ENCODE measurements at places on chromosomes 5 and 9. TPM values are rescaled to one million over a fixed set of nuclear protein-coding genes. Genes with fewer than 3 reads are reported as not detected.

The CDH18 gene
- total RNA-seq, result 12.0 TPM

The GPR150 gene
- under 0.01 TPM for total RNA-seq

The GRXCR2 gene
- not detected for total RNA-seq

The SMIM33 gene
- not detected for total RNA-seq

The CA9 gene
- under 0.01 TPM for total RNA-seq

The KCNN2 gene
- total RNA-seq, result 16.2 TPM

The LECT2 gene
- total RNA-seq, result not detected

The AGXT2 gene
- not detected for total RNA-seq

The GGTA1 gene
- total RNA-seq, result 6.3 TPM

The LURAP1L gene
- total RNA-seq, result 14.1 TPM

The CENPK gene
- 12.5 TPM for total RNA-seq

The ARL14EPL gene
- not detected for total RNA-seq

The SAXO1 gene
- not detected for total RNA-seq

The HRCT1 gene
- total RNA-seq, result 2.1 TPM

The PITX1 gene
- 2.6 TPM for total RNA-seq

The AFAP1L1 gene
- 75.7 TPM for total RNA-seq

The PTGER4 gene
- total RNA-seq, result 10.4 TPM

The PCDHGA10 gene
- 4.2 TPM for total RNA-seq

The ARHGEF37 gene
- 2.1 TPM for total RNA-seq

The RNF183 gene
- not detected for total RNA-seq

The MLANA gene
- not detected for total RNA-seq

The GARIN3 gene
- not detected for total RNA-seq

The FOXD4L6 gene
- total RNA-seq, result not detected

The CXXC5 gene
- 66.8 TPM for total RNA-seq

The FBP2 gene
- 72.5 TPM for total RNA-seq

The PIP5KL1 gene
- total RNA-seq, result not detected

The NSD1 gene
- total RNA-seq, result 57.4 TPM

The ECSCR gene
- total RNA-seq, result 17.2 TPM

The MZB1 gene
- total RNA-seq, result 0.52 TPM

The PCDHGA8 gene
- total RNA-seq, result 3.7 TPM

The CRB2 gene
- under 0.01 TPM for total RNA-seq

The RBM22 gene
- total RNA-seq, result 18.8 TPM

The TMEM174 gene
- not detected for total RNA-seq

The GABRA1 gene
- total RNA-seq, result not detected

The CAMK2A gene
- 45.9 TPM for total RNA-seq

The ZNF483 gene
- 8.9 TPM for total RNA-seq

The ACSL6 gene
- 3.1 TPM for total RNA-seq

The IL9 gene
- total RNA-seq, result not detected

The FAM151B gene
- 7.8 TPM for total RNA-seq

The INVS gene
- total RNA-seq, result 24.0 TPM

The C9orf40 gene
- 3.1 TPM for total RNA-seq

The PAPPA gene
- 0.52 TPM for total RNA-seq

The NPDC1 gene
- total RNA-seq, result 5.7 TPM

The FAM78A gene
- 14.6 TPM for total RNA-seq

The WNT8A gene
- total RNA-seq, result not detected

The HINT1 gene
- 207 TPM for total RNA-seq

The GNA14 gene
- total RNA-seq, result 3.7 TPM

The EGFLAM gene
- 41.8 TPM for total RNA-seq

The ABLIM3 gene
- 15.1 TPM for total RNA-seq

The SLC34A3 gene
- total RNA-seq, result not detected

The ZNF454 gene
- 4.2 TPM for total RNA-seq

The RFK gene
- total RNA-seq, result 7.8 TPM

The SLC34A1 gene
- not detected for total RNA-seq

The FOXI1 gene
- total RNA-seq, result not detected

The UBE2QL1 gene
- 0.52 TPM for total RNA-seq

The PAIP1 gene
- total RNA-seq, result 62.6 TPM

The BTNL3 gene
- not detected for total RNA-seq
